ENCODE measurements at places on chromosomes 4 and X. TPM values are rescaled to one million over a fixed set of nuclear protein-coding genes. Genes with fewer than 3 reads are reported as not detected.

- DNase-seq: no peak
Observed at GRCh38 chr4:42642845-42643615, 13.9 kb downstream of the ATP8A1 start.

DNA sequence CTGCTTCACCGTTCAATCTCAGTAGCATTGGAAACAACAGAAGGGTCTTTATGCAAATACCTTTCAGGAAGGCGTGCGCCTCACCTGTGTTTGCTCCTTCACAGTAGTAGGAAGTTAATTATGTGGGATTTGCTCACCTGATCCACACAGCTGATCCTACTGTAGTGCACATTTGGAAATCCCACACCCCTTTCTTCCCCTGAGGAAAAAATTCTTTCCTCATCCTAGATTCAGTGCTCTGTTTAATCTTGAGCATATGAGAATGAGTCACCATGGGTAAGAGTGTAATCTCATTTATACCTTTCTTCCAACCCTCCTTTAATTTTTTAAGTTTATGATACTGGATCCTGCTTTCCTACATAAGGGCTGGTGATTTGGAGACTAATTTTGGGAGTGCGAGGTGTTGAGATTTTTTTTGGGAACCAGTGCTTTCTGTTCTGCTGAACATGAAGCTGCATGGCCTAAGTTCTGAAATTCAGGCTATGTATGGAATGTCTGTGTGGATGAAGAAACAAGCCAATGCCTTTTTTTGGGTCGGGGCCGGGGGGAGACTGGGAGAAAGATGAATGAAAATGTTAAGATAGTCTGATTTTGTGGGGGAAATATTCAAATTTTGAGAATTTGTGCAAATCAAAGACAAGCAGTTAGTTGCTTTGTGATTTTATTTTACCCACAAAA is 19.0 kb downstream of the GAB1 start:
- no peak for DNase-seq

DNA sequence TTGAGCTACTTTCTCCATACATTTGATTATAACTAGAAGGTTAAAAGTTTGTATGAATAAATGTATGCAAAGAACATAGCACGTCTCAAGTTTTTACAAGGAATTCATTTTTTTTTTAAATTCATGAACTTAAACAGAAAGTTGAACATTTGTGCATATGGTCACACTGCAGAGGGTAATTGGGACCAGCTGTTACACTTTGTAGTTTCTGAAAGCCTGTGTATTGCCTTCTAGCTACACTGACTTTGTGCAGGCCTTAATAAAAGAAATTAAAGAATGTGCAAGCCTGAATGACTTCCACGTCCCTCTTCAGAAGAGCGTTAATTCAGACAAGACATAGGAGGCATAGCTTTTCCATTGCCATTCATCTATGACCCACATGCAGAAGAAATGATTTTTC is 153.1 kb upstream of the PCDH18 start:
- no peak for DNase-seq

- no peak for DNase-seq
Observed at GRCh38 chr4:169723207-169723965, 34.4 kb downstream of the HPF1 start.

DNA sequence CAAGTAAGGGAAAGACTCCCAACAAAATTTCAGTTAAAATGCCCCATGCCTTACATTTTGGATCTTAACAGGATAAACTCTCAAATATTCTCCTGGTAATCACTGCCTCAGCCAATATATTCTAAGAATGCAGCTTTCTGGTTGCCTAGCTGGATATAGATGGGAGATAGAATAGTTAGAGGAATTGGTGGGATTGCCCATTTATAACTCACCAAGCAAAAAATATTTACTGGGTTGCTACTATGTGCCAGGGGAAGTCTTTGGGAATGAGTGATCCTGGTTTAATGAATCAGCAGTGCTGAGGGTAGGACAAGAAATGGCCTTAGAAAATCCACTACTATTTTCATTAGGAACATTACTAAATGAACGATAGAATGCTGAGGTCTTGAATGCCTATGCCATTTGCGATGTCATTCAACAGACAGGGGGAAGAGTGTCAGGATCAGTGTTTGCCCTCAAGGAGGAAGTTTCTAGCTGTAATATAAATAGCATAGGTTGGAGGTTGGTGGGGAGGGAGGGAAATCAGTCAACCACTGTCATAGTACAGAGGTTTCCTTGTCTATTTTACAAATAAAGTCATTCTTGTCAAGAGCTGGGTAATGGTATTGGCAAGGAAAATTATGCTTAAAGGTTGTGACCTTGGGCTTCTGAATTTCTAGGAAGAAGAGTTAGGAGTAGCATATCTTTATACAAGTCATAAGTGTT is 63.5 kb downstream of the ENOPH1 start:
- DNase-seq: no peak

GRCh38 chrX:130413415-130413814 is 11.6 kb downstream of the RBMX2 start:
- DNase-seq: no peak

The SORBS2 gene
- total RNA-seq: 828 TPM

- no peak for DNase-seq
Observed at GRCh38 chr4:74583089-74583700, 138.3 kb downstream of the AREG start.

The OPN1MW3 gene
- total RNA-seq: not detected

GRCh38 chr4:6470502-6471306 is 1.7 kb downstream of the PPP2R2C start:
- peak; percentile 77 for DNase-seq

- DNase-seq: no peak
Observed at GRCh38 chrX:55484948-55485347, 4.7 kb downstream of the USP51 start.

The CORIN gene
- 53.9 TPM for total RNA-seq

The USP17L28 gene
- not detected for total RNA-seq

GRCh38 chrX:45322382-45322781 is 121.7 kb upstream of the DIPK2B start:
- DNase-seq: no peak

- no peak for DNase-seq
Observed at GRCh38 chr4:128388352-128388630, 100.7 kb upstream of the PGRMC2 start.

DNA sequence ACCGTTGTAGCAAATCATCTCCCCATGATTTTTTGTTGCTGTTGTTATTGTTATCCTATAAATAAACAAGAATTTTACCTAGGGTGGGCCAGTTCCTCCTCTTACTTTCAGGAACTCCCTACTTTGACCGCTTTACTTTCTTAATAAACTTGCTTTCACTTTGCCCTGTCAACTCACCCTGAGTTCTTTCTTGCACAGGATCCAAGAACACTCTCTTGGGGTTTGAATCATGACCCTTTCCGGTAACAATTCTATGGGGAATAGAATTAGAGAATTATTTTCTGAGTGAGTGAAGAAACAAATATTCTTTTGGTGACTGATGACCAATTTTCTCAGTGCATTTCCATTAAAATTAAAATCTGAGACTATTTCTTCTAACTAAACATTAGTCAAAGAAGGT is 584.0 kb upstream of the TENM3 start:
- DNase-seq: no peak

GRCh38 chr4:20253735-20254409 is 2.2 kb downstream of the SLIT2 start:
- DNase-seq: peak; percentile 74

DNA sequence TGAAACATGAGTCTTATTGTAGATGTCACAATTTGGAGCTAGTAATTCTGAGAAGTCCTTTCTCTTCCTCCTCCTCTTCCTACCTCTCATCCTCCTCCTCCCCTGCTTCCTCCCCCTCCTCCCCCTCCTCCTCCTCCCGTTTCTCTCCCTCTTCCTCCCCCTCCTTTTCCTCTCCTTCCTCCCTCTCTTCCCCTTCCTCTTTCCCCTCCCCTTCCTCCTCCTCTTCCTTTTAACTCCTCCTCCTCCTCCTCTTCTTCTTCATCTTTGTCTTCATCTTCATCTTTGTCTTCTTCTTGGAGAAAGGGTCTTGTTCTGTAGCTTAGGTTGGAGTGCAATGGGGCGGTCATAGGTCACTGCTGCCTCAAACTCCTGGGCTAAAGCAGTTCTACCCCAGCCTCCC is 161.8 kb downstream of the PCDH7 start:
- no peak for DNase-seq

The PLAC8 gene
- 2.2 TPM for total RNA-seq

GRCh38 chr4:14087459-14087858 is 459.9 kb upstream of the BOD1L1 start:
- no peak for DNase-seq

- DNase-seq: no peak
Observed at GRCh38 chr4:161554372-161554990, 609.3 kb downstream of the FSTL5 start.

DNA sequence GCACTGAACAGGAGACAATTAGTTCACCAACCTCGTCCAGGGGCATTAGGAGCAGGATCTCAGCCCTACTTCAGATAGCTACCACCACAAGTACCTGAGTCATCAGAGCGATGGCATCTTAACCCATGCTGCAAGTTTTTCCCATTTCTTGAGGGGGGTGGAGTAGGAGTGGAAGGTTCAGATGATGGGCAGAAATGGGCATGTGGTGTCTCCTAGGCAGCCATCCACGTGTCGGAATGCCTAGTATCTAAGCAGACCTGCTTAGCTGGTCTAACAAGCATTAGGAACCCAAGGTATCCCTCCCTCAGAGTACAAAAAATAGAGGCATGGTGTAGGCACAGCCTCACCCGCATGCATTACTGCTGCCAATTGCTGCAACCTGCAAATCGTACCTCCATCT is 159.1 kb upstream of the DGKK start:
- DNase-seq: no peak

The ABCG2 gene
- 1.0 TPM for total RNA-seq

DNA sequence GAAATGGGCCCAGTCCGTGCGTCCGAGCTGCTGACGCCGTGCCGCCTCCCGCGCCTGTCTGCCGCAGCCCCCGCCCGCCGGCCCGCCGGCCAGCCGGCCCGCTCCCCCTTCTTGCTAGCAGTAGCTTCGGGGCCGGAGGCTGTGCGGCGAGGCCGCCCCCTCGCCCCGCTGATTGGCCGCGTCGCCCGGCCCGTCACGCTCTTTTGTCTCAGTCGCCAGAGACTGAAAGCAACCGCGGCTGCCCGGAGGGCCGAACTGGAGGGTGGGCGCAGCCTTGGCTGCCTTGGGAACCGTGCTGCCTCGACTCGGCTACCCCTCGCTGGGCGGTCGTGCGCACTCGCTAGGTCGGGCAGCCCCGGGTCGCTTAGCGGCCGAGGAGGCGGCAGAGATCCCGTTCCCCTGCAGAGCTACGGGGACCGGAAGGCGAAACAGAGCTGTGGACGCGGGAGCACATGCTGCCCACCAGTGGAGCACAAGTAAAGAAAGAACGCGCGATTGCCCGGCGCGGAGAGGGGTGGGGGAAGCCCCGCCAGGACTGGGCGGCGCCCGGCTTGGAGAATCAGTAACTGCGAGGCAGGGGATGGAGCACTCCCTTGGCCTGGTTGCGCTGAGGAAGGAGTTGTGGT is at the start of gene ZCCHC18:
ZCCHC18 (plus strand) TSS at position 198 of the 626 bp plus-strand sequence. CDS start 1,589 bp downstream, outside the sequence.
- peak; percentile 67 for DNase-seq

GRCh38 chr4:122845760-122846159 is 19.1 kb downstream of the FGF2 start:
- no peak for DNase-seq

The STPG2 gene
- total RNA-seq: 0.43 TPM

The EPHA5 gene
- 0.11 TPM for total RNA-seq

The NDST4 gene
- not detected for total RNA-seq
